ENCODE measurements at places on chromosomes 4 and X.

DNA sequence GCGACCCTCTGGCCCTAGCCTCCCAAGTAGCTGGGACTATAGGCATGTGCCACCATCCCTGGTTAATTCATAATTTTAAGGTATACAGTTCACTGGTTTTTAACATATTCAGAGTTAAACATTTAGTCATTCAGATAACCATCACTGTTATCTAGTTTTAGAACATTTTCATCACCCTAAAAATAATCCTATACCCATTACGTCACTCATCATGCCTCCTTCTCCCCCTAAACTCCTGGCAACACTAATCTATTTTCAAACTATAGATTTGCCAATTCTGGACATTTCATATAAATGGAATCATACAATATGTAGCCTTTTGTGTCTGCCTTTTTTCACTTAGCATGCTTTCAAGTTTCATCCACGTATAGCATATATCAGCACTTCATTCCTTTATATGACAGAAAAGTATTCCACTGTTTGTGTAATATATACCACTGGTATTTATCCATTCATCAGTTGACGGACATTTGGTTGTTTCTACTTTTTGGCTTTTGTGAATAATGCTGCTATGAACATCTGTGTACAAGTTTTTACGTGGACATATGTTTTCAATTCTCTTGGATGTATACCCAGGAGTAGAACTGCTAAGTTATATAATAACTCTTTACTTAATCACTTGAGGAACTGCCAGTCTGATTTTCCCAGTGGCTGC lies 32.0 kb upstream of the RPS3A start:
- DNase-seq: no peak

GRCh38 chr4:38177641-38178391 lies 217.6 kb downstream of the PTTG2 start:
- DNase-seq: peak; percentile 34

DNA sequence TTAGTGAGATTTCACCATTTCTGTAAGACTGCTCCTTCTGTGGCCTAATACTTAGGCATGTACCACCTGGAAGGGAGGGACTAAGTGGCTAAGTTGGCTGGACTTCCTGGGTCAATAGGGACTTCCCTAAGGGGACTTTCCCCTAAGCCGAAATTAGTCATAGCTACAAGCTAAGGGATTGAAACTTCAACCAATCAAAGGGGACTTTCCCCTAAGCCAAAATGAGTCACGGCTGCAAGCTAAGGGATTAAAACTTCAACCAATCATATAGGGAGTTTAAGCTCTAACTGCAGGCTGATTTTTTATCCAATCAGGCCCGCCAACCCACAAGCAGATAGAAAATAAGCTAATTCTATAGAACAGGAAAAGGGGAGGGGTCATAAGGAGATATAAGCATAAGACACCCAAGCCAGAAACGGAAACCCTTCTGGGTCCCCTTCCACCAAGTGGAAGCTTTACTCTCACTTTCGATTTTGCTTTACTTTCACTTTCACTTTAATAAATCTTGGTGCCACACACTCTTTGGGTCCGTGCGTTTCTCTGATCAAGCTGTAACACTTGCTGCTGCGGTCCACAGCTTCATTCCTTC lies 382.8 kb downstream of the KLHL4 start:
- no peak for DNase-seq

GRCh38 chr4:133263104-133263503 lies 114.0 kb downstream of the PCDH10 start:
- DNase-seq: no peak

GRCh38 chrX:39710776-39711175 lies 387.0 kb downstream of the BCOR start:
- no peak for DNase-seq

GRCh38 chr4:121030131-121030530 lies 42.2 kb downstream of the NDNF start:
- no peak for DNase-seq

DNA sequence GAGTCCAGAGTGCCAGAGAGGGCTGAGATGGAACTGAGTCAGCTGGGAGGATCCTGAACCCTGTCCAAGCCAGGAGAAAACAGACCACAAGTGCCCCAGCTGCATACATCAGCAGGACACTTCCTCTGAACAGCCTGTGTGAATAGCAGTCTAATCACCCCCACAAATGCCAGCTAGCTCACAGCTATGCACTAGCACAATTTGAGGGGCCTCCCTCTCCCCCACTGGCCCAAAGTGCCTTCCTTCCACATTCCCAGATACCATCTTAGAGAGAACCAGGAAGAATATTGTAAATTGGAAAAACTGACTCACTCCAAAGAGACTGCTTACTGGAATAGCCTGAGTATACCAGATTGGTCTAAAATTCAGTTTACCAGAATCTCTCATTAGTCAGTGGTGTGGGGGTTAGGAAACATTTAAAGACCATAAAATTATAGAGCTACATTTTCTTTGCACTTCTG lies 292.6 kb upstream of the KLF3 start:
- DNase-seq: no peak

- no peak for DNase-seq
Observed at GRCh38 chrX:153845842-153846241, 15.5 kb upstream of the PDZD4 start.

DNA sequence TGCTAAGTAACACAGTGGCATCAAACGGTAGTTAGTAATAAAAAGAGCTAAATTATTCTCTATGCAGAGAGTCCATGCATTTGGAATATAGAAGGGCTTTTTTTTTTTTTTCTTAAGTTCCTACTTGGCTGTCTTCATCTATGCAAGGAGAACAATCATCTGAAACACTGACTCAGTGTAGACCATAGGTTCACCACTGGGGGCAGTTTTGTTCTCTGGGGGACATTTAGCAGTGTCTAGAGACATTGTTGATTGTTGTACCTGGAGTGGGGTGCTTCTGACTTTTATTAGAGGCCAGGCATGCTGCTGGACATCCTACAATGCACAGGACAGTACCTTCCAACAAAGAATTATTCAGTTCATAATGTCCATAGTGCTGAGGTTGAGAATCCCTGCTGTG lies 41.2 kb downstream of the TMA16 start:
- no peak for DNase-seq

DNA sequence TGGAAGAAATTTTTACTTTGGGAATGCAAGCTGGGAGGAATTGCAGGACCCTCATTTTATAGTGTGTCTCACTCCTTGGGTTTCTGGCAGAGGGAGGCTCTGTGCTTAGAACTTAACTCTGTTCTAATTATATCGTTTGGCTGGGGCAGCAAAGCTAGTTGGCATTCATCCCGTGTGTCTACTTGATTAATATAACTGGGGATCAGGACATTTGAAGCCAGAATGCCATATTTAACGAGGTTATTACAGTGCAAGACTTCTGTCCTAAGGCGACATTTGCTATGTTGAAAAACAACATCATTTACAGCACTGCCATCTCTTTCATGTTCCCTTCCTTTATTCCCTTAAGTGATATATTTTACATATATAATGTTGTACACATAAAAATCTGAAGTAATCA lies 179.1 kb upstream of the TBC1D9 start:
- DNase-seq: no peak

- DNase-seq: peak; percentile 9
Observed at GRCh38 chr4:152448038-152448707, 87.7 kb downstream of the FBXW7 start.

GRCh38 chr4:164169591-164169990 lies 584.3 kb upstream of the SMIM31 start:
- no peak for DNase-seq

- DNase-seq: no peak
Observed at GRCh38 chr4:184643731-184644130, 5.5 kb downstream of the CASP3 start.
